ENCODE measurements at places on chromosomes 12 and 14.
A peak's percentile ranks its signal among the peaks of the same experiment; 100 is the strongest.

DNA sequence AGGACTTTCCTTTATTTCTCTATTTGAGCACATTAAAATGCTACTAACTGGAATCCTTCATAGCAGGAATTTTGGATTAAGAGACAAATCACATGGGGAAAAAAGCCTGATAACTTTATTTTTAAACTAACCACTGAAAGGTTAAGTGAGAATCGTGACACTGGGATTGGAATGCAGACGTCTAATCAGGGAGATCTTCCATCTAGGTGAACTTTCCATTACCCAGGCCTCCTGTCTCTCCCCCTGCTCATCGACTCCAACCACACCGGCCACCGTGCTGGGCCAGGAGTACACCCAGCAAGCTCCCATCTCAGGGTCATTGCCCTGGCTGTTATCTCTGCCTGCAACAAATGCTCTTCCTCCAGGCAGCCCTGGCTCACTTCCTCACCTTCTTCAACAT, 19.0 kb downstream of the PTGER2 start:
- DNase-seq, result no peak

DNA sequence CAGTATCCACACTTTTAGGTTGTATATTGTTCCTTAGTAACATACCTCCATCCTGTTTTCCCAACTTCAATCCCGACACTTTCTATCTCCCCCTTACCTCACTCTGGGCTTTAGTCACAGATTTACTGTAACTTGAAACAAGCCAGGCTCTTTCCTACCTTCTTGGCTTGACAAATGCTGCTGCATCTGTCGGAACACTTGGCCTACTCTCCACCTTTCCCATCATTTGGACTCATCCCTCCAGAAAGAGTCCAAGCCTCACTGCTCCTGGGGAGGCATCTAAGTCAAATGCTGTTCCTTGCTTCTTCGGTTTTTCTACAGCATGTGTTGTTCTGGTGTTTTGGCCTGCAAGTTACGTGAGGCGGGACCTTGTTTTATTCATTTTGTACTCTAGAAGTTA, 142.4 kb downstream of the DACT1 start:
- no peak for DNase-seq

DNA sequence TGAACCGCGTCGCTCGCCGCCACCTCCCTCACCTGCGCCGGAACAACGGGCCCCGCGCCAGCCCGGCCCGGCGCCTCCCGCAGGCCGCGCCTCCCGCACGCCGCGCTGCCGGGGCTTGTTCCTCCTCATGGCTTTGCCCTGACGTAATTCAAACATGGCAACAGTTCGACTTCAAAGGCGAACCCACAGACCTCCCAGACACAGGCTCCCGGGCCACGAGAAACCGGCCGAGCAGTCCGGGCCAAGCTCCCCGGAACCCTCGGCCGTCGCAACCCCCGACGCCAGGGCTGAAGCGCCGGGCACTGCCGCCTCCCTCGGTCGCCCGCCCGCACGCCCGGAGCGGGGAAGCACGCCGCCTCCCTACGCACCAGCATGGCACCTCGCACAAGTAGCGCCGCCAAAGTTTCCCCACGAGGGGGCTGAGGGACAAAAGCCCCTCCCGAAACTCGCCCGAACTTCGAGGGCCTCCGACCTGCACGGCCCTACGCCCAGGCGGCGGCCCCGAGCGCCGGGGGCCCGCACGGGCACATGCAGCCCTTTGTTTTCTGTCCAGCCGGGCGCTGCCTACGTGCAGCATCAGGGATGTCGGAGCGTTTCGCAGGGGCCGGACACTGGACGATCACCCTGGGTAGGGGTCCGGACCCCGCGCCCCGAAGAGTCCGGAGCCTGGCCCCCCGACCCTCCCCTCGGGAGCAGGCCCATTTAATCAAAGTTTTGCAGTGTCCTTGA, 1.7 kb downstream of the SINHCAF start:
- peak; percentile 82 for DNase-seq

DNA sequence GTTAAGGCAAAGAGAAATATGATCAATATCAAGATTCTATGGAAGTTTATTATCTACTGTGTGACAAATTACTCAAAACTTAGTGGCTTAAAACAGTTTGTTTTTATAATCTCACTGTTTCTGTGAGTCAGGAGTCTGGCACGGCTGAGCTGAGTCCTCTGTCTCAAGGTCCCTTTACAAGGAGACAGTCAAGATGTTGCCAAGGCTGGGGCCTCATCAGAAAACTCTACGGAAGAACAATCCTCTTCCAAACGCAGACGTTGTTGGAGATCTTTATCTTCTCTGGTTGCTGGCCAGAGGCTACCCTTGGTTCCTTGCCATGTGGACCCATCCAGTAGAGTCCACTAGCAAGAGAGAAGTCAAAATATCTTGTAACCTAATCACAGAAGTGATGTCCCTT, 100.6 kb upstream of the CCND2 start:
- no peak for DNase-seq

DNA sequence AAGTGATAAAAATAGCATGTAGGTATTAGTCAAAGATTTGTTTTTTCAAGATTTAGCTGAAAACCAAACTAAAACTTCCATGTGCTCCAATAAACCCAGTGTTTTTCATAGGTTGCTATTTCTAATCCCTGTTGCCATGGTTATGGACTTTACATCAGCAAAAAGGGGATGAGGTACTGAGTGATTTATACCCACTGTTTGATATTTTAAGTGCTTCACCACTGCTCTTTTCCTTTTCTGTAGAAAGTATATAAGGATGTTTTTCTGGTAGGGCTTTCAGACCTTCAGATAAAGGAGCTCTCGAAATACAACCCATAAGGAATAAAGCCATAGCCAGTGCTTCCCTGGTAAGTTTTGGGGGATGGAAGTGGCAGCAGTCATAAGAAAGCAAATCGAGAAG, at the start of gene OTOGL:
Gene OTOGL, plus strand, starts transcription at position 279 of the 400 bp plus-strand sequence. CDS start 109,895 bp downstream, outside the sequence.
- no peak for DNase-seq

- DNase-seq, result no peak
Measured at GRCh38 chr12:69898236-69898635, 73.2 kb downstream of the MYRFL start.

- DNase-seq, result no peak
Measured at GRCh38 chr12:115990241-115990640, 287.3 kb downstream of the MED13L start.

DNA sequence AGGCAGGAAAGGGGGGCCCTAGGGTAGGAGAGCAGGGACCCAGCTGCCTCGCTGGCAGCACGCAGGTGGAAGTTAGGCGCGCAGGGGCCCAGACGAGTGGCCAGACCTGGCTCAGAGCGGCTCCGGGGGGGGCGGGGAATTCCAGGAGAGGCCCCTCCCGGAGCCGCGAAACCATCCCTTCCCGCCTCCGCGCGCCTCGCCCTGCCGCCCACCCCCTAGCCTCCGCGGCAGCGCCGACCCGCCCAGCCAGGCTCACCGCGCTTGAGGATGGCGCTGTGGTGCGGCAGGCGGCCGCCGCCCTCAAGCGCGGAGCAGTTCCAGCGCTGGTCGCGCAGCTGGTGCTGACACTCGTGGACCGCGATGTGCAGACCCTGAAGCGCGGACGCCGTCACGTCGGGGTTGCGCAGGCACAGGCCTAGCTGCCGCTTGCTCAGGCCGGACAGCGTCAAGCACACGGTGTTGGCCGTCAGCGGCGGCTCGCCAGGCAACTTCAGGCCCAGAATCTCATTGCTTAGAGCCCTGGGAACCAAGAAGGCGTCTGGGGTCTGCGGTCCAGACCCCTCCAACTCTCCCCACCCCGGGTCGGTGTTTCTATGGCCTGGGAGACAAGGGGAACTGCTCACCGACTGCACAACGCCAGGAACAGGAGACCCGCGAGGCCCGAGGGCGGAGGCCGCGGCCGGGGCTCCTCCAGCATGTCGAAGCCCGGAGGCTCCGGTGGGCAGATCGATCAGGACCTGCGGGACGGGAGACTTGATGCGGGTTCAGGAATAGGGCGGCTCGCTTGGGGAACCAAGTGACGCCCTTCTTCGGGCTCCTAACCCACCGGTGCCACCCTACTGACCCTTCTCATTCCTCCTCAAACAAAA, 1.5 kb downstream of the WNT10B start:
- DNase-seq, result no peak

- DNase-seq, result no peak
Measured at GRCh38 chr14:87252103-87252502, 740.9 kb downstream of the GALC start.

DNA sequence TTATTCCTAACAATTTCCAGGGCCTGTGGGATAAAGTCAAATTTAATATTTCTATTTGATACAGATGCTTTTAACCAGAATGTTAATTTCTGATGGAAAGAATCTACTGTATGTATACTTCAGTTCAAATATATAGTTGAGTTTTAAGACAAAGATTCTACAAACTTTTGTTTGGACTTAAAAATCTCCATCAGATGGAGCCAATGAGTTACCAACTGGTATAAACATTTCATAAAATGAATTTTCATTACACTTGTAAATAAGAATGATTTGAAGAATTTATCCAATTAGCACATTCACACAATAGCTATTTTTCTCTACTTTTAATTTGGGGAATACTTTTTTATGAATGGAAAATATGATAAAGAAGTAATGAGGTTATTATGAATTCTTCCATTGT, 425.2 kb upstream of the MIS18BP1 start:
- no peak for DNase-seq

GRCh38 chr12:83603106-83603505, 916.4 kb downstream of the TMTC2 start:
- no peak for DNase-seq

GRCh38 chr14:33796356-33796755, 154.5 kb downstream of the EGLN3 start:
- no peak for DNase-seq

DNA sequence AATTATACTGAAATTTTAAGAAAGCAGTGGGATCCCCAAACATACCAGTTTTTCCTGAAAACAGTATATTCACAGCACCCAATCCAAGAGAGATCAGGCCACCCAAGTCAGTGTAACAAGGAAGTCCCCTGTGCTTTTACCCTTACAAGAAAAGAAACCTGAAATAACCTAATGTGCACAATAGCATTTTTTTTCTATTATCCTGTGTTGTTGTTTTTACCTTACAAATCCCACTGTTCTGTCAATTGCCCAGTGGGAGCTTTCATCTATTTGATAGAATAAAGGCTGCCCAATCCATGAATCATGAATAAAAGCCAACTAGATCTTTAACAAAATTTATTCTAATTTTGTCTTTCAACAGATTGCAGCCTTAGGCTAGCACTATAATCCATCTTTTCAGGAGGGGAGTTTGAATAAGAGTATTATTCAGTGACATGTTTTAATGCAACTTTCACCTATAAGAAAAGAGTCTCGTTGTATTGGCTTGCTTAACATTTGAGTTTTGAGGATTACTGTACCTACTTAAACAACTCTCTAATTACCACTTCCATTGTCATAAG, 457.4 kb downstream of the TRHDE start:
- DNase-seq, result no peak

- no peak for DNase-seq
Measured at GRCh38 chr14:101289230-101289690, 272.0 kb upstream of the DIO3 start.

- DNase-seq, result no peak
Measured at GRCh38 chr12:65125975-65126374, 4.9 kb upstream of the WIF1 start.

GRCh38 chr12:462936-463705, 3.4 kb downstream of the B4GALNT3 start:
- DNase-seq, result no peak

- DNase-seq, result no peak
Measured at GRCh38 chr12:101097829-101098580, 112.0 kb downstream of the SLC5A8 start.

DNA sequence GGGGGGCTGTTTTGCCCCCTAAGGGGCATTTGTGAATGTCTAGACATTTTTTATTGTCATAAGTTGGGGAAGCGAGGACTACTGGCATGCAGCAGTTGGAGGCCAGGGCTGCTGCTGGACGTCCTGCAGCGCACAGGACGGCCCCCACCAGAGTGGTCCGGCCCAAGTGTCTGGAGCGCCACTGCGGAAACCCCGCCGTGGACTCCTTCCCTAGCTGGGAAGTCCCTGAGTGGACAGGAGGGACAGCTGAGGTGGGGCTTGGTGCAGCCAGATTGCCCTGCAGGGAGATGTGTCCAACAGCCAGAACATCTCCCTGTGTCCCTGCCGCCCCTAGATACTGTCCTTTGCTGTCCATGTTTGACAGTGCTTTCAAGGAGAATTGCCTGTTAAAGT, 5.5 kb downstream of the CKB start:
- no peak for DNase-seq

- DNase-seq, result no peak
Measured at GRCh38 chr14:80390906-80391305, 179.6 kb upstream of the DIO2 start.

- DNase-seq, result no peak
Measured at GRCh38 chr14:102055181-102055901, 31.5 kb downstream of the HSP90AA1 start.

DNA sequence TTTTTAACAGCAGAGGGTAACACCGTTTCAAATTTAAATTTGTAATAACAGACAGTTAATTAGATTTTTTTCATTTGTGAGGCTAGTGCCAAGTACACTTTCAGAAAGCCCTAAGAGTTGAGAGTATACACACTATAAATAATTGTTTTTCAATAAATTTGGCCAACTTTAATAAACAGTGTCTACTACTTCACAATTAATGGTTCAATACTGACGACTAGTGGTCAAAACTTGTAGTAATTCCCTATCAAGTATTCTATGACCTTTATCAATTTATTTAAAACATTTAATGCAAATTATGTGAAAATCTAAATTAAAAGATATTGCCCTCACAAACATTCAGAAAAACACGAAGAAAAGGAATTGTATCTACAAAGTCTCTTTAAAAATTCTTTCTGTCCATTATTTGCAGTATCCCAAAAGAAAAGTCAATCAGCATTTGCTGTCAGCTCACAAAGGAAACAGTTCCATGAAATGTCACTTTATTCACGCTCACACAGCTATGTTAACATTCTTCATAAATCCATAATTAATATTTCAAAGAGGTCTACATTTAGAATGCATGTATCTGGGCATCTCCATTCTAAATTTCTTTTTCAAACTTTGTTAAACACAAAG, 91.2 kb downstream of the CEP128 start:
- DNase-seq, result peak; percentile 25

DNA sequence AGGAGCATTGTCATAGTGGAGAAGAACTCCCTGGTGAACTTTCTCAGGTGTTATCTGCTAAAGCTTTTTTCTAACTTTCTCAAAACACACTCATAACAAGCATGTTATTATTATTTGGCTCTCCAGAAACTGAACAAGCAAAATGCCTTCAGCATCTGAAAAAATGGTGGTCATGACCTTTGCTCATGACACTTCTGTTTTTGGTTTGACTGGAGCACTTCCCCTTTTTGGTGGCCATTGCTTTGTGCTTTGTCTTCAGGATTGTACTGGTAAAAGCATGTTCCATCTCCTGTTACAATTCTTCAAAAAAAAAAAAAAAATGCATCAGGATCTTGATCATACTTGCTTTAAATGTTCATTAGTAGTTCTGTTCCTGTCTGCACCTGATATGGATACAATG, 1241.6 kb upstream of the USP15 start:
- DNase-seq, result no peak

- peak; percentile 17 for DNase-seq
Measured at GRCh38 chr12:14828892-14829291, 14.4 kb downstream of the ART4 start.

- DNase-seq, result no peak
Measured at GRCh38 chr14:51004801-51005526, 60.7 kb upstream of the PYGL start.

Data from CD4-positive, alpha-beta T cell treated with Interleukin-1 beta for 1 hour (primary cell).